ENCODE measurements at places on chromosomes 4 and X.

- no peak for DNase-seq
These were observed 27.1 kb downstream of the STAG2 start for GRCh38 chrX:123988423-123989111.

- DNase-seq: no peak
These were observed 13.4 kb upstream of the CHIC2 start for GRCh38 chr4:54077812-54078211.

DNA sequence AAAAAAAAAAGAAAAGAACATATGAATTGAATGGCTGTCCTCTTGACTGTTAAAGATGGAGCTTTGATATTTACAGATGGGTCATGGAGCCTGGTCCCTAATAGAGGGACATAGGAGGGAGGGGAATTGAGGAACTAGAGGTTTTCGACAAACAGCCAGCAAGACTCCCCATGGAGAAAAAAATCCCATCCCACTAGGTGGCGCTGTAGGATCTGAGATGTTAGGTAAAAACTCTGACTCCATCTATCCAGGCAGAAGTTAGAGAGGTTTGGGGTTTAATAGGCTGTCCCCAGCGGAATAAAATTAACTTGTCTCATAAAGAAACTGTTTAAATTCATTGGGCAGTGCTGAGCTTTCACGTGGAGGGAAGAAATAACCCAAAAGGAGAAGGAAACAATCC lies 45.9 kb downstream of the HMGB2 start:
- DNase-seq: no peak

GRCh38 chrX:39648548-39649254 lies 449.1 kb downstream of the BCOR start:
- no peak for DNase-seq

- DNase-seq: no peak
These were observed 1.1 kb downstream of the LRBA start for GRCh38 chr4:151013944-151014343.

DNA sequence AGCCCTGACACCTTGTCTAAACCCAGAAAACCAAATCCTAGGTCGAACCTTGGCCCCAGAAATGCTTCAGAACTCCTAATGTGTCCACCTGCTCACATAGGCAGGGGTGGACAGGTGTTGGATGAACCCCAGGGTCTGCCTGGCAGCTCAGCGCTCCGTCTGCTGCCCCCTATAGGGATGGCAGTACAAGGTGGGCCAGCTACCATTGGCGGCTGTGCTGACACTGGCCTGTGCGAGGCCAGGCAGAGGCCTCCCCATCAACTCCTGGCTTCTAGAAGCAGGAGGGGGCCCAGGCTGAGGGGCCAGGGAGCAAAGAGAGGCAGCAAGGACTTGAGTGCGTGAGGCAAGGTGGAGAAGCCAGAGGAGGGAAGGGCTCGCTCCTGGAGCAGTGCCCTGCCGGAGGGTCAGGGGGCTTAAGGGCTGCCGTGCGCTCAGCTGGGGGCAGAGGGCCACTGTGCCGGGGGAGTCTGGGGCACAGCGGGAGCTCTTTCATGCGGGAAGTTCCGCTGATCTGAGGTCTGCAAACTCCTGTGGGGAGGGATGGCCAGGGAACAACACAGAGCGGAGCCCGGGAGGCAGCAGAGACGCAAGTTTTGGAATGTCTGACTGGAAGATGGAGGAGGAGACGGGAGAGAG lies 20.6 kb downstream of the CCNQ start:
- DNase-seq: no peak

GRCh38 chr4:44861756-44862155 lies 135.4 kb upstream of the GNPDA2 start:
- DNase-seq: no peak

GRCh38 chr4:15118292-15118691 lies 116.0 kb downstream of the CPEB2 start:
- peak; percentile 37 for DNase-seq

DNA sequence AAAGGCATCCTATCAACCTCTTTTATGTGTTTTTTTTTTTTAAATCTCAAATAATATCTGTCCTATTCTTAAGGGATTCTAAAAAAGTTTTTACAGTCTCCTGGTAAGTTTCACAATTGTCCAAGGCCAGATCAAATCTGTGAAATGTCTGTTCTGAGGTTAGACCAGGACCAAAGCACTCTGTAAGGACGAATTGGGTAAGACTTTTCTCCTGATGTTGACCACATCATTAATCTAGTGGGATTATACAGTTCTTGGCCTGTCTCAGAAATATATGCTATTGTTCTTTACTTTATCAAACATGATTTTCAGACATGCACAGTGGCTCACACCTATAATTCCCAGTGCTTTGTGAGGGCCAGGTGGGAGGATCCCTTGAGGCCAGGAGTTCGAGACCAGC lies 45.8 kb upstream of the TMEM131L start:
- no peak for DNase-seq

DNA sequence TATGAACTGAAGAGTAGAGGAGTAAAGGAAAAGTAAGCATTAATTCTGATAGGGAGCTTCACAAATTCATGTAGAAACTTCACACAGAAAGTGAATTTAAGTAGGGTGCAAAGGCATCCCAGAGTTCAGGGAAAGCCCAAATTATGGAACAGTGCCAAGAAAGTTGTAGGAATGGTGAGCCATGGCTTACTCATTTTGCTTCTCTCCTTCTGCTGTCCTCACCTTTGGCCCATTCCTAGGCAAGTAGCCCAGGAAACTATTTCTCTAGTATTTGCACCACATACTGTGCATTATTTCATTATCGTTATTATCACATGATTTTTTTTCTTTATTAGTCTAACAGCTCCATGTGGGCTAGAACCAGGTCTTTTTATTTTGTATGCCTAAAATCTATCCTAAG lies 34.9 kb upstream of the IL1RAPL1 start:
- DNase-seq: no peak

DNA sequence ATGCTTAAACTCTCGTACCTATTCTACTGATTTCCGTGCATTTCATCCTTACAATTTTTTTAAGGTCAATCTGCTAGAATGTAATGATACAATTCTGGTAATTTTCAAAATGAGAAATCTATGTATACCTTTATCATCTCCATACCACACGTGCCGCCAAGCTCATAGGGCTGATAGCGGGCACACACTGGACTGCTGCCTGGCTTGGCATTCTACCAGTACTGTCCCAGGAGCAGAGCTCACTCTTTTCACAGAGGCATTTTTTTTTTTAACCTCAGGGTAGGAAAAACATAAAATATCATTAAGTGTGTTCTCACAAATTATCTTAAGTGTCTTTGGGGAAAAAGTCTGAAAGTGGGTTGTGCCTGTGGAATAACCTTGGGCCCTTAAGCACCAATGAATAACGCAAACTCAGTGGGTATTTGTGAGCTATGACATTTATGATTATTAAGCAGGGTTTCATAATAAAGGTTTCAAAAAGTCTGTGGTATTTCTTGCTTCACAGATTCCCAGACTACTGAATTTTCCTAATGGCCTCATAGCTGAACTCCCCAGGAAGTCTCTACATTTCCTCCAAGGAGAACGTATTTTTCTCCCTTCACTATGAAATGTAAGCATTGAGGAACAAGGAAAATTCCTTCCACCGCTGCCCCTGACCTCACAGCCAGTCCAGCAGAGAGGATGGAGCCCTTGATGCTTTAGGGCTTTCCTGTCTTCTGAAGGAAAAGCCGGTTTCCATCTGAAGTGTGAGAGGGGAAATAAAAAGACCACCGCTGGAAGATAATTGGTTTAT lies 125.2 kb downstream of the ELOVL6 start:
- DNase-seq: no peak

DNA sequence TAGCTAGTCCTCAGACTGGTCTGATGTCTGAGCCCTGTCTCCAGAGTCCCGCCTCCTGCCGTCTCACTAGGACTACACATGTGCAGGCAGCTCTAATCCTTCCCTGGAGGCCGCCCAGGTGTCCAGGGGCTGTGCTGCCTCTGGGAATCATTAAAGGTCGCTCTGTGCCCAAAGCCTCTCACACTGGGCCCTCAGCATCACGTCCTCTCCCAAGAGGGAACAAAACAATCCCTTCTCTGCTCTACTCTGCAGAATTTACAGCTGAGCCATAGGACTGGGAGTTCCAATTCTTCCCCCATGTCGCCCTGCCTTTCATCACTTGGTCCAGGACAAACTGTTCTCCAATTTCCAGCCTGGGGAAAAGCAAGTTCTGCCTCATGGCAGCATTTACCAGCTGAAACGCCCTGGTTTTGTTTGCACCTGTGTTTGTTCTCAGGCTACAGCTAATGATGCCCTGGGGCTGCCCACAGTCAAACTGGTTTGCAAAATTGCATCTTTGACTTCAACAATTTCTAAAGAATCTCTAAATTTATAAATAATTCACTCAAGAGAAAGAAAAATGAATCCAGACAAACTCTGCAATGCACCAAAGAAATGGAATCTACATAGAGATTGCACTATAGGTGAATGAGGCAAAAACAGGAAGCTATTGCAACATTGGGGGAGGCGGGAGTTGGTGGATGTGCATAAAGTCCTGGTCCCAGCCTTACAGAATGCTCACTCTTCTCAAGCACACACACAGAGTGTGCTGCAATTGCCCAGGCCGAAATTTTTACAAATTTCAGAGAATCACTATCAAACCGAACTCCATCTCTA lies 7.2 kb upstream of the MRFAP1 start:
- peak; percentile 9 for DNase-seq

- DNase-seq: no peak
These were observed 36.3 kb downstream of the SNCA start for GRCh38 chr4:89800527-89801103.

DNA sequence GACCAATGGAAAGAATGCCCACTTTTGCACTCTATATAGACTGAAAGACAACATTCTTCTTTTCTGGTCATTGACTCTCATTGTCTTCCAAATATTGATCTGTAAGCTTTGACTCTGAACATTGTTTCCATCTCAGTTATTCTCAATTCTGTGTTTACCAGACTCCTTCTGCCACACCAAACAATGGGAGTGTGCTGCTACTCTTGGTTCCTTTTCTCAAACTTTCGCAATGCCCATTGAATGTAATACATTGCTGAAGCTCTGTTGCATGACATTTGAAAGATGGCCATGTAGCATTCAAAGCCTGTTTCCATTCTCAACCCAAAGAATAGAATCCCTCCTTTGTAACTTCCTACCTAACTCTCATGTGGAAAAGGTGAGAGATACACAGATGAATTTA lies 136.2 kb downstream of the BTC start:
- DNase-seq: no peak

GRCh38 chr4:54152846-54153600 lies 53.1 kb downstream of the GSX2 start:
- no peak for DNase-seq

GRCh38 chr4:112276113-112276512 lies 9.6 kb downstream of the TIFA start:
- no peak for DNase-seq

DNA sequence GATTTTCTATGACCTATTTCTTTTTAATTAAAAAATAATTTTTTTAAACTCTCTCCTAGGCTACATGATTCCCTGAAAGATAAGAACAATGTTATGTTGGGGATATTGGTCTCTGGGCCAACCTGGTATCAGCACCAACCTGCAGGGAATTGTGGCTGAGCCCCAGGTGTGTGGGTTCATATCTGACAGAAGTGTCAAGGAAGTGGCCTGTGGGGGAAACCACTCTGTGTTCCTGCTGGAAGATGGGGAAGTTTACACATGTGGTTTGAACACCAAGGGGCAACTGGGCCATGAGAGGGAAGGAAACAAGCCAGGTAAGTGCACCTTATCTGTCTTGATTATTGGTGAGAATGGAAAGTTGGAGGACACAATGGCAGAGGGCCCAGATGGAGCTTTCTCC lies 13.5 kb downstream of the HERC3 start:
- DNase-seq: no peak

- no peak for DNase-seq
These were observed 733.4 kb upstream of the INTU start for GRCh38 chr4:126899331-126899801.

- DNase-seq: no peak
These were observed 8.7 kb upstream of the ITGB1BP2 start for GRCh38 chrX:71292669-71293365.

GRCh38 chrX:137430301-137430700 lies 135.6 kb upstream of the ZIC3 start:
- DNase-seq: no peak

- DNase-seq: no peak
These were observed 71.7 kb downstream of the FBXW7 start for GRCh38 chr4:152464030-152464823.

- peak; percentile 63 for DNase-seq
These were observed 774 bp downstream of the FAM193A start for GRCh38 chr4:2537011-2537830.

GRCh38 chr4:177271091-177271490 lies 38.6 kb upstream of the NEIL3 start:
- no peak for DNase-seq

GRCh38 chr4:98845960-98846359 lies 83.0 kb downstream of the EIF4E start:
- DNase-seq: no peak

DNA sequence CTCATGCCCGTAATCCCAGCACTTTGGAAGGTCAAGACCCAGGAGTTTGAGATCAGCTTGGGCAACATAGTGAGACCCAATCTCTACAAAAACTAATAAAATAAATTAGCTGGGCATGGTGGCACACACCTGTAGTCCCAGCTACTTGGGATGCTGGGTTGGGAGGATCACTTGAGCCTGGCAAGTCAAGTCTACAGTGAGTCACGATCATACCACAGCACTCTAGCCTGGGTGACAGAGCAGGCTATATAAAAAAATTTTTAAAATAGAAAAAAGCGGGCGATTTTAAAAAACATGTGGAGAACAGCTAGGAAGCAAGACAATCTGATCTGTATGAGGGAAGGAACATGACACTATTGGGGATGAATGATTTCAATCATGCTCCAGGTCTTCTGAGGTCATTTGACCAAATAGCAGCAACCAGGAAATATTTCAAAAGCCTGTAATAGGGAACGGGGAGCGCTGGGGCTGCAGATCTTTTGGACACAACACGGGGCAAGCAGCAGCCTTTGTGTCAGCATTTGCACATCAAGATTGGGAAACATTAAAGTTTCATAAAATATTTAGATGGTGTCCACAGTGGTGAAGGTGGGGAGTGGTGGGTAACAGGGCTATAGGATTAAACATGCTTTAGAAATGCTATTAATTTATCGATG lies 48.3 kb upstream of the GUCY1A1 start:
- DNase-seq: no peak

DNA sequence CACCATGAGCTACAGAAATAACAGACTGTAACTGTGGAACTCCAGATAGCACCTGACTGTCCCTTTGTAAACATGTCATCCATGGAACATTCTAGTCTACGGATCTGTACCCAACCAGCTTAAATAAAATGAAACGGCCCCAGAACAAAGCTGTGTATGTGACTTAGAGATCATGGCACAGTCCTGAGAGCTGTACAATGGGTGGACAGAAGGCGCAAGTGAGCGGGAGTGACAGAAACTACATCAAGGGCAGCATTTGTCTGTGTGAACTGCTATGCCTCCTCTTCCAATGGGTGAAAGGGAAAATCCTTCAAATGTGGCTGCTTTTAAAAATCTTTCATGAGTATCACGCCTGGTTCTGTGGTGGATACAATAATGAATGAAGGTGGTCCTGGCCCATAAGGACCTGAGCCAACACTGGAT lies 72.5 kb downstream of the FAT1 start:
- no peak for DNase-seq

DNA sequence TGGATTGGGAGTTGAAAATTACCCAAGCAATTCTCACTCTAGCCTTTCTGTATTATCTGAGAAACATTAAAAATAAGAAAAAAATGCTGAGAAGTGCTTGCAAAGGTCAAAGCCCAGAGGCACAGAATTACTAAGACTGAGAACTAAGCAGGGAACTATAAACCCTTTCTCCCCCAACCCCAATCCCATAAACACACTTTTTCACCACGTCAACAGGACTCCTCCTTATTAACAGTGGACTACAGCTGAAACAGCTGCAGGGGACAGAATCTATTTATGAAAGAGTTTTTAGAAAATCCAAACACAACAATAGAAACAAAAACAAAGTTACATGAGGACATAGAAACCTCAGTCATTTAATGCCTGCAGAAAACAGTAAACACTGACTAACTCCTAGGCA lies 984.1 kb downstream of the TRAM1L1 start:
- DNase-seq: no peak
